ENCODE measurements at places on chromosomes 6 and 20. TPM values are rescaled to one million over a fixed set of nuclear protein-coding genes. Genes with fewer than 3 reads are reported as not detected.

DNA sequence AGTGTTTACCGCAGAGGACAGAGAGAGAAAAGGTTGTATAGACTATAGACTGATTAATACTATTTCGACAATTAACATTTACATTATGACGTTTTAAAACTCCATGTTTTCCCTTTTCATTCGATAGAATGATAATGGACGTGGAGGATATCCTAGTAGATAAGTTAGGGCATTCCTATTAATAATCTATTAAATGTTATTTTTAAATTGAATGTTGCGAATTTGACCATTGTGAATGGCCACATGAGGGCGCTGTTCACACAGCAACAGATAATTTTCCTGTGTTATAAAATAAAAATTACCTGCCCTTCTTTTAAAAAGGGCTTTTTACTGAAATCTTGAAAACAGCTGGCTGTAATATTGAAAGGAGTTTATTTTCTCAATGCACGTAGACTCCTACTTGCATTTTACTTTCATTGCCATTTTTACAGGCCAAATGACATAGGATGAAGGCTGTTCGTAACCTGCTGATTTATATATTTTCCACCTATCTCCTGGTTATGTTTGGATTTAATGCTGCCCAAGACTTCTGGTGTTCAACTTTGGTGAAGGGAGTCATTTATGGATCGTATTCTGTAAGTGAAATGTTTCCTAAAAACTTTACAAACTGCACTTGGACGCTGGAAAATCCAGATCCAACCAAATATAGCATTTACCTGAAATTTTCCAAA lies 3.3 kb downstream of the ADGRB3 start:
- no peaks in the 10 kb centered on the region for H3K27me3 ChIP-seq
- H3K36me3 ChIP-seq = no peaks in the 10 kb centered on the region
- no peak overlapping the region for H3K4me3 ChIP-seq
- DNase-seq = no peak
- no peaks in the 10 kb centered on the region for H3K4me1 ChIP-seq

- H3K27ac ChIP-seq = peak overlapping the region; percentile 83
- peaks cover 3% of the 10 kb centered on the region for H3K36me3 ChIP-seq
- no peaks in the 10 kb centered on the region for H3K4me1 ChIP-seq
Observed at GRCh38 chr6:32111424-32112066, 2.4 kb upstream of the TNXB start.

DNA sequence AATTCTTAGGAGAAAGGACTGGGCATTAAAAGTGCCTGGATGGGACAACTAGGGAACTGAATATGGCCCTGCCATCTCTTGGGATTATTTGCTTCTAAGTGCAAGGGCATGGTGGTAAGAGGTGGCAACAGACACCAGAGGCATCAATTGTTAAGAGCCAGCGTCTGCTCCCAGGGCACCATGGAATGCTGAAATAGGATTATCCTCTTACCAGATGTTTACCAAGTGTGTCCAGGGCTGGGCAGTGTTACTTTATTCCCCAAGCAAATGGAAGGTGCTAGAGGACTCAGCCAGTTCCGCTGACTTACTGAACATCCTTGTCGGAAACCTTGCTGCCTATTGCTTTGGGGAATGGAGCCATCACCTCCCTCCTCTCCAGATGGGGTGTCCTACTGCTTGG lies 273.6 kb upstream of the SUPT3H start:
- no peaks in the 10 kb centered on the region for H3K4me1 ChIP-seq
- H3K27me3 ChIP-seq = no peaks in the 10 kb centered on the region
- DNase-seq = no peak
- no peaks in the 10 kb centered on the region for H3K36me3 ChIP-seq

DNA sequence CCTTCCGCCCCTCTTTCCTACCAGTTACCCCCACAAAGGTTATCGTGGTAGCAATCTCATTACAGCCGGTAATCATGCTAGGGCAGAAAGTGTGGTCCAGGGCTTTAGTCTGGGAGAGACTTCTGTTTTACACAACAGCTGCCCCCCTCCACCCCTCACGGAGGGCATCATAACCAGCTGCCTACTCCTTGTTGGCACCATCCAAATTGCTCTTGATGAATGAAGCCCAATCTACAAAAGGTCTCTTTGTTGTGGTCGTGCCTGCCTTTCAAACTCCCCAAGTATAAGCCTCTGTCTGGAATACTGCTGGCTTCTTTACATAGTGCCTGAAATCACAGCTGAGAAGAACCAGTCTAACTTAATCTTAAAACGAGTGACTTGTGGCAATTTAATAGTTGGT lies 157.9 kb downstream of the INSM1 start:
- H3K27me3 ChIP-seq = no peaks in the 10 kb centered on the region
- H3K27ac ChIP-seq = no peak overlapping the region
- DNase-seq = no peak
- peaks cover 10% of the 10 kb centered on the region for H3K4me1 ChIP-seq
- H3K4me3 ChIP-seq = no peak overlapping the region
- peaks cover 19% of the 10 kb centered on the region for H3K36me3 ChIP-seq

Gene CDKN1A
- total RNA-seq = 128 TPM

Gene FKBP1C
- 0.35 TPM for total RNA-seq
